Gastrocnemius medialis (tissue), 4 donors: ENCODE measurements at places on chromosomes 12 and 14.

DNA sequence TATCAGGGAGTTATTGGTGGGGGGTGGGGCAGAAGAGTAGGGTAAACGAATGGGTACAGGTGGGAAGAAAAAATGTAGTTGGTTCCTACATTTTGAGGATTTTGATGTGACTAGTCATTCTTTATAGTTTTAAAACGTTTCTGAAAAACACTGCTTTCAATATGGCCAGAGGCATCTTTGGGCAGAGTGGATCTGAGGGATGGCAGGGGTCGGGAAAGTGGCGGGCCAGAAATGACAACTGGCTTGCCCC, 527 bp upstream of the ATP23 start:
- no peak for DNase-seq

- DNase-seq = no peak
Observed at GRCh38 chr12:107091381-107091780, 2.0 kb downstream of the CRY1 start.

- no peak for DNase-seq
Observed at GRCh38 chr12:67714648-67715047, 66.1 kb downstream of the DYRK2 start.

- DNase-seq = no peak
Observed at GRCh38 chr12:14564336-14564959, 3.2 kb downstream of the PLBD1 start.

GRCh38 chr14:77849711-77850110, 49.8 kb downstream of the ADCK1 start:
- DNase-seq = no peak

DNA sequence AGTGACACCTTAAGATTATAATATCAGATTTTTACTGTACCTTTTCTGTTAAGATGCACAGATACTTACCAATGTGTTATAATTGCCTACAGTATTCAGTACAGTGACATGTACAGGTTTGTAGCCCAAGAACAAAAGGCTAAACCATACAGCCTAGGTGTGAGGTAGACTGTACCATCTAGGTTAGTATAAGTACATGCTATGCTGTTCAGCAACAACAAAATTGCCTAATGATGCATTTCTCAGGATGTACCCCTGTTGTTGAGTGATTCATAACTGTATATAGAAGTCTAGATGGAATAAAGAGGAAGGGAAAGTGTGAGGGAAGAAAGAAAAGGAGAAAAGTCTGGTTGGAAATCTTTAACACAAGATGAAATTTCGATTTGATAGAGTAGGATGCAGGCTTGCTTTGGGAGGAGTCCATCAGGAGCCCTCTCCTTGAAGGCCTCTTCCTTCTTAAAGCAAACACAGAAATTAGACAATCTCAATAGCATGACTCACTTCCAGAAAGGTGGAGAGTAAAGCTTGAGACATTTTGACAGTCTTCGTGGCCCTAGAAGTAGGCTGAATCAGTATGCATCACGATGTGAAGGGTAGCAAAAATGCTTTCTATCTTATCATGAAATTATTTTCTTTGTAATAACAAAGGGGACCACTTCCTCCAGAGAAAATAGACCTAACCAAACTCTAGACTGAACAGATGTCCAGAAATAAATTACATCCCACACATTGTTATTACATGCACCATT, 191.5 kb downstream of the SYT1 start:
- no peak for DNase-seq

DNA sequence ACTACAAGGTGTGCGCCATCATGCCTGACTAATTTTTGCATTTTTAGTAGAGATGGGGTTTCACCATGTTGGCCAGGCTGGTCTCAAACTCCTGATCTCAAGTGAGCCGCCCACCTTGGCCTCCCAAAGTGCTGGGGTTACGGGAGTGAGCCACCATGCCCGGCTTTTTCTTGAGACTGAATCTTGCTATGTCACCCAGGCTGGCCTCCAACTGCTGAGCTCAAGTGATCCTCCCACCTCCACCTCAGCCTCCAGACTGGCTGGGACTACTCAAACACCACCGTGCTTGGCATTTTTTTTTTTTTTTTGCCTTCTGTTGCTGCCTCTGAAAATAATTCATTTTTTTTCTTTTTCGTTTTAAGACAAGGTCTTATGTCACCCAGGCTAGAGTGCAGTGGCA, 8.2 kb upstream of the ESPL1 start:
- DNase-seq = no peak

DNA sequence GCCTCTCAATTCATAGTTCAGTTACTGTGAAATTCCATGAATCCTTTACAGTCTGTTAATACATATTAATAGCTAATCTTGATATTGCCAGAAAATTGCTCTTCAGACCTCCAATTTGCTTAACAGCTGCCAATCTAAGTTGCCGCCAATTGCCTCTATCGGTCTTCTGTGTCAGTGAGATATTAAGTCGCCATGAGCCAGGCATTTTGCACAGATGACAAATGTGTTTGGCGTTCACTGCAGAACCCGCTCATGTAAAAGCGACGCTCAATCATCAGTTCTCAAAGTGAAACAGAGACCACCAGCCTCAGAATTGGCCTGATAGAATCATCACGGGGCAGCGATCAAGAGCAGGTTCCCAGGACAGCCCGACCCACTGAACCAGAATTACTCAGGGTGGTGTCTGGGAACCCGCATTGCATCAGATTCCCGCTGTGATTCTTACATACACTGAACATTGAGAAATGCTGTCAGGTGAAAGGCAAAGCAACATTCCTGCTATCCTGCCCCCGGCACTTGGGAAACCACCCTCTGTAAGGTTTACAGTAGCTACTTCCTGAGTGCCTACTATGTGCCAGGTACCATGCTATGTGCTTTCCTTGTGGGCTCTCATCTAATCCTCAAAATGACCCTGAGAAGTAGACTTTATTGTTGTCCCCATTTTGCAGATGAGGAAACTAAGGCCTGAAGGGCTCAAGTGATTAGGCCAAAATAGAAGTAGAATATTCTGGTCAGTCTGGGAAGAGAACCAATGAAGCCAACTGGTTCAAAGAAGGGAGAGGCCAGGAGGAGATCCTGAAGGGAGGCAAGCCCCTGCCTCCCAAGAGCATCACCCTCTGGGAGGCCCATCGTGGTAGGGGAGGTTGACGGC, 216.4 kb downstream of the SLC41A2 start:
- no peak for DNase-seq

- no peak for DNase-seq
Observed at GRCh38 chr12:82057770-82058169, 298.6 kb upstream of the PPFIA2 start.

DNA sequence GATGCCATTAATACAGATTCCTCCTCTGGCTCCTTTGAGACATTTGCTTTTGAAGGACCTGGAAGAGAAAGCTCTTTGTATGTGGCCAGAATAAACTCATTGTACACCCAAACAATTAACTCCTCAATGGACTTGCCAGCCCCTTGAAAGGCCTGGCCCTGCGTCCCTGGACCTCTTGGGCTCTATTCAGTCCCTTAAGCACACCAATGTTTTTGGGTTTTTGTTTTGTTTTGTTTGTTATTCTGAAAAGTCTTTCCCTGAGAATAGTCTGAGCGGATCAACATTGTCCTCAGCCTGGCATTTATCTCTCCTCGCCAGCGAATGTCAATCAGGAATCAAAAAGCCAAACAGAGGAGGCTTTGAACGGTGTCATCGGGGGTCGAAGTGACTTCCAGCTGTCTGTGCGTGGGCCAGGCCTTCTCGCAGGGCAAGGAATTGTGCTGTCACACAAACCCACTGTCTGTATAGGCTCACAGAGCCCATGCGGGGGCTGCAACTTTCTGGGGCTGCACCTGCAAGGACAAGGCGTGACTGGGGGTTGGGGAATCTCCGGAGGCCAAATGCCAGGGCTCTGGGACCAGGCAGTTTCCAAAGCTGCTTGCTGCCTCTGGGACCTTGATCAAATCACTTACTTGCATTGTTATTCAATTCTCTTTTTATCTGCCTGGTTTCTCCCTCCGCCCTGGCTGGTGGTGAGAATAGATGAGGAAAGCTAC, 108.3 kb downstream of the SMOC1 start:
- DNase-seq = no peak

GRCh38 chr12:122097584-122097926, 19.0 kb downstream of the MLXIP start:
- DNase-seq = no peak

GRCh38 chr12:113794774-113795173, 171.4 kb downstream of the RBM19 start:
- no peak for DNase-seq

DNA sequence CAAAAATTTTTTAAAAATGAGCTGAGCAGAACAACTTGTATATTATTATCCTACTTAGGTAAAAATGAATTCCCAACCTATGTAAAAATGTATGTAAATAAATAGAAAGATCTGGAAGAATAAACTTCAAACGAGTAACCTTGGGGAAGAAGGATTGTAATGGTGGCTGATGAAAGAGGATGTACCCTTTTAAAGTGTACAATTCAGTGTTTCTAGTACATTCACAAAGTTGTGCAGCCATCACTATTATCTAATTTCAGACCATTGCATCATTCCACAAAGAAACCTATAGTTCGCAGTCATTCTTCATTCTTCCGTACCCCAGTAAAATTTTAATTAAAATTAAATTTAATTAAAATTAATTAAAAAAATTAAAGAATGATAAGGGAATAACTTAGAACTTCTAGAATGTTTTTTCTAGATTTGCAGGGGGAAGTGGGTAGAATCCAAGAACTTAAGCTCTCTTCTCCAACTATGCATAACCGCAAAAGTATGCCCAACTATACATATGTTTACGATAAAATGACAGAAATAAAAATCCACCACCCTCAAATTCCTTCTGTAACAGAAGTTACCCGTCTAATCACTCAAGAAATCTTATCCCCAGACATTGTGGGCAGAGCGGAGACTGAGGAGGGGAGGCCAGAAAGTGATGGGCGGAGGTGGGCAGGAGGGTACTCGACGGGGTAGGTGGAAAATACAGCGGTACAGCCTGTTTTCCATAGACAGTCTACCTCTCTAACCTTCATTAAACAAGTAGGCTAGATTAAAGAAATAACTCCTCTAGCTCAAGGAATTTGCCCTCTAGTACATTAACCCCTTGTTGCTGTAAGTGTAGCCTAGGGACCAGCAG, 921 bp downstream of the DEPDC4 start:
- DNase-seq = no peak

- no peak for DNase-seq
Observed at GRCh38 chr12:25151476-25151875, 43.5 kb downstream of the DNAI7 start.

- no peak for DNase-seq
Observed at GRCh38 chr14:33812181-33812580, 138.7 kb downstream of the EGLN3 start.

GRCh38 chr14:94213021-94213420, 38.9 kb downstream of the PPP4R4 start:
- DNase-seq = no peak

- no peak for DNase-seq
Observed at GRCh38 chr14:74500417-74501134, 7.0 kb downstream of the ISCA2 start.

DNA sequence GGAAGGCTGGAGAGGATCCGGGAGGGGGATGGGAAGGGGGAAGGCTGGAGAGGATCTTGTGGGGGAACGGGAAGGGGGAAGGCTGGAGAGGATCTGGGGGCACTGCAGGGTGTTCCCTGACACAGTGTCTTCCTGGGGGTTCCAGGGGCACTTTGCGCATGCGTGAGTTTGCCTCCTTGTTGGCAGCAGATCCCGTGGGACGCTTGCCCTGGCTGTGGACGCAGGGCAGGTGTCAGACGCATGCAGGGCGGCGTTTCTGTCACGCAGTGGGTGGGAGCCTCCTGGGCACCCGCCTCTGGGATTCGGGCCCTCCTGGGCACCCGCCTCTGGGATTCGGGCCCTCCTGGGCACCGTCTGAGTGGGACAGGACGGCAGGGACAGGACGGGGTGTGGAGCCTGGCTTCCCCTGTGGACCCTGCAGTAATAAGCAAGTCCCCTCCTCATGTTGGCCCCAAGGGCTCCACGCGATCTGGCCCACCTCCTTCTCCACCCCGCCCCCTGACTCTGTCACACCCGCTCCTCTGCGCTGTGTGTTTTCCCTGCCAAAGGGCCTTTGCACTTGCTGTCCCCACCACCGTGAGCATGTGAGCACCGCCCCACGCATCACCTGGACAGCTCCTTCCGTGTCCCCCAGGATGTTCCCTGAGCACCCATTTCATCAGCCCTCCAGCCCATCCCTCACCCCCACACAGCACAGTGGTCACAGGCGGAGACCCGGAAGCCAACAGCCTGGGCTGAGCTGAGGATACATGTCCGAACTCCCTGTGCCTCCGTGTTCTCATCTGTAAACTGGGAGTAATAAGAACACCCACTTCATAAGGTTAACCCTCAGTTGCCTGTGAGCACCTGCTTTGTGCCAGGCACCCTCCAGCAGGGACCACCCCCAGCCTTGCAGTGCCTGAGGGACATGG, 4.4 kb downstream of the MMP17 start:
- DNase-seq = no peak

DNA sequence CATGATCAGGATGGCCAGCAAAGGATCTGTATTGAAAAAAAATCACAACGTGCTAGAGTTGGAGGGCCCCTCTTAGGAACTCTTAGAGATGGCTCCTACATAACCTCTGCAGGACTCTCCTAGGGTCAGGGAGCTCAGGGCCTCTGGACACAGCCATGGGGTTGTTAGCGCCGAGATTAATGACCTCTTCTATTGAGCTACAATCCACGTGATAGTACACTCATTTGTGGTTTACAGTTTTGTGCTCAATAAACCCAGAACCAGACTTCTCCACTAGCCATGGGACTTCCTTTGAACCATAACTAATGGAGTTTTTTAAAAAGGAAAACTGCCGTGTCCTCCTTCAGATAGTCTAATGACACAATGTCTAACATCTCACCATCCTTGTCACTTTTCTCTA, 29.6 kb upstream of the HDAC7 start:
- no peak for DNase-seq

DNA sequence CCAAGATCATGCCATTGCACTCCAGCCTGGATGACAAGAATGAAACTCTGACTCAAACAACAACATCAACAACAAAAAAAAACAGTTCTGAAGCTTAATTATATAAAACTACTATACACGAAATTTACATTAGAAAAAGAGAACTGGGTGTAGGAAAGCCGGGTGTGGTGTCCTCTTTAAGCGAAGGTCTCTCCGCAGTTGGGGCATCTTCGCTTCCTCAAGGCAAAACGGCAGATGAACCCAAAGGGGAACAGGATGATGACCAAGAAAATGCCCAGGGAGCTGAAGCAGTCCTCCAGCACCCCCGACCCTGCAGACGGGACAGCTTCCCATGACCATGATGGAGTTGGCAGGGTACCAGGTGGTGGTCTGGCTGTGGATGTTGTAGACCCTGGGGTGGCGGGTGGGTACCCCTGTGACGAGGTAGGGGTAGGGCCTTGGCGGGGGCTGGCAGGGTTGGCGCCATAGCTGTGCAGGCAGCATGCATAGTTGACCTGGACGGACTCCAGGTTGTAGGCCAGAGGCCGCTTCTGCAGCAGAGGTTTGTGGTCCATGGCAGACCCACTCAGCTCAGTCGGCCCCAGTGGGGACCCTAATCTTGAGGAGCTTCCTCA, 18.2 kb upstream of the BCAT1 start:
- no peak for DNase-seq

DNA sequence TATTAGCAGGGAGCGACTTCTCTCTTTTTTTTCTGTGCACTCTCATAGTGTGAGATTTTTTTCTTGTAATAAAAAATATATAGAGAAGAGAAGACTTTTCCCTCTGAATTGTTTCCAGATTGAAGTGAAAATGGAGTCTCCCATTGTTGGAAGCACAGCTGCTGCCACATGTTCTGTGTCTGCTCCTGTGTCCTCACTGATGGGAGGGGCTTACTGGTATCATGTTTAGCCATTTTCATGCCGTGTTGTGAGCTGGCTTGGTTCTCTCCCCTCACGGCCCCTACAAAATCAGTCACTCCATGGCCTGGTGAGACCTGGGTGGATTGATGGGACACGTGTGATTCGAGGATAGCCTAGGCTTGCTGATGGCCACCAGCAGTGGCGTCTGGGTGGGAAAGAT, 379.7 kb upstream of the DDHD1 start:
- DNase-seq = no peak
